GM13977 (cell line): ENCODE measurements at places on chromosomes 3 and 15.

- no peak for DNase-seq
These were observed 1.2 kb upstream of the UBP1 start for GRCh38 chr3:33441225-33441976.

DNA sequence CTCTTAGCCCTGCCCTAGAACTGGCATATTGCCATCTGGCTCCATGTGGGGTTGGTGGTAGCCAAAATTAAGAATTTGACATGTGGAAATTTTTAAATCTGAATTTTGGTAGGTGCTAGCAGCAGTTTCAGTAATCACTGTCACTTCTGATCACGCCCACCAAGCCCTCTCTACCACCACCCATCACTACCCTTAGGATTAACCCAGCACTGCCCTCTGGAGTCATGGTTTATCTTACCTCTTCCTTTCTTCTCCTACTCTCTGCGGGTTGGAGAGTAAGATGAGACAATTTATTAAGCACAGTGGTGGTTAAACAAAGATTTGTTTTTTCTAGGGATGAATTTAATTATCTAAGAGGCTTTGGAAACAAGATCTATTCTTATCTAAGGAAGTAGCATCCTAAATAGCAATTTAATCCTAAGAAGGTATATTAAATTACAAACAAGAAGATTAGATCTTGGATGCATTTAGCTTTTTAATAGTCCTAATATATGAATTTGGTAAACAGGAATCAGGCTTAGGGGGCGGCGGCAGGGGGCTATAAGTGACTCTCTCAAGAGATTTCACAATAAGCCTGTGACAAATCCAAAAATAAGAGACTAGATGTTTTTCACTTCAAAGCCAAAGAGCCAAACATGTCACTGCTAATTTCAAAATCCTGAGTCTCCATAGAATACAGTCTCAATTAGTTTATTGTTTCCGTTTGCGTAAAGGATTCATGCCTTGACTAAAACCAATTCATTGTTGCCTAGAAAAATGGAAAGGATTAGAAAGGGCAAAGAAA is 498.4 kb upstream of the UBE2E2 start:
- no peak for DNase-seq

- DNase-seq: peak; percentile 27
These were observed 7.7 kb upstream of the ONECUT1 start for GRCh38 chr15:52797625-52798501.

DNA sequence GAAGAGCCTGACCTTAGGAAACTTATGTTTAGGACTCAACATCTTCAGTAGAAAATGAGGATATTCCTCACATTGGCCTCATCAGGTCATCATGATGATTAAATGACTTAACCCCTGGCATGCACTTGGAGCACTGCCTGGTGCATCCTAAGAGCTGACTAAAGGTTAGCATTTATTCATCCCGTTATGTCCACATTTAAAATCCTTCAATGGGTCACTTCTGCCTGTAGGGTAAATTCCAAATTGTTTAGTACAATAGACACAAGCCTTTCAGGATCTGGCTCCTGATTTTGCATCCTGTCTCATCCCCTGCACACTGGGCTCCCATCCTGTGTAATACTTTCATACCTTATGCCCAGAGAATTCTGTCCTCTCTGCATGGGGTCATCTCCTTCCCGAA is 195.2 kb upstream of the MCTP2 start:
- no peak for DNase-seq

DNA sequence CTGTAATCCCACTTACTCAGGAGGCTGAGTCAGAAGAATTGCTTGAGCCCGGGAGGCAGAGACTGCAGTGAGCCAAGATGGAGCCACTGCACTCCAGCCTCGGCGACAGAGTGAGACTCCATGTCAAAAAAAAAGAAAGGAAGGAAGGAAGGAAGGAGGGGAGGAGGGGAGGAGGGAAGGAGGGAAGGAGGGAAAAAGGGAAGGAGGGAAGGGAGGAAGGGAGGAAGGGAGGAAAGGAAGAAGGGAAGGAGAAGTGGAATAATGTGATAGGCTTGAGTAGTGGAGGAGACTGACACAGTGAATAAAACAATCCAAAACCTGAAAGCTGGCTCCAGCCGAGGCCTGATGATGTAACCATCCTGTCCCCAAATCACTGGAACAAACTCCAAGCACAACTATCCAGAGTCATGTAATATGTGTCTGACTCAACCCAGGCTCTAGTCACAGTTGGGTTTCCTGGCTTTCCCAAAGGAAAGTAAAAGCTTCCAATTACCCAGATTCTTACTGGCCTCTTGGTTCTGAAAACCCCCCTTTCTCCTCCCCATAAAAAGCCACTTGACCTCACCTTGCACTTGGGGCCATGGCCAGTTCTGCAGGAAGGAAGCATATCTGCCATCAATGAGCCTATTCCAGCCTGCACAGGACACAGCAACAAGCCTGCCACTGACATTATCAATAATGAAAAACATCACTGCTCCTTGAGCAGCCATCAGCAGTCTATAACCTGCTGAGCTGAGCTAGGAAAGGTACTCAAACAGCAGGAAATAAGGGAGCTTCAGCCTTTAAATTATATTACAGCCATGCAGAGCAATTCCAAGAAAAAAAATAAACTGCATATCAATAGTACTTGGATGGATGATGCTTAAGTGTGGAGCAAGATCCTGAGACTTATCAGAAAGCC is 48.3 kb downstream of the MB21D2 start:
- no peak for DNase-seq

DNA sequence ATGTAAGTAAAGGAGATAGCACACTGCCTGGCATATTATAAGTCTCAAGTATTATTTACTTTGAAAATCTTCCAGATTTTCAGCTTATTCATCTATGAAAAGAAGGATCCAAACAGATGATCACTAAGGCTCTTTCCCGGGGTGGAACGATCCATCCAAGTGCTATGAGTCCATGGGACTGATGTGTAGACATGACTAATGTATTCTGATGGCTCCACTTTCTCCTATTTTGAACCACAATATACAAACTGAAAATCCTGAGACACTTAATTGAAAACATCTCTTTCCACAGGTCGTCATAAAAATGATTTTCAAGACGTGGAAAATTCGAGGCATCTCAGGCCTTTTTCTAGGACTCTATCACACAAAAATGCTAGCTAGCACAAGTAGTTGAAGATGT is 33.4 kb upstream of the CHRM5 start:
- no peak for DNase-seq

- DNase-seq: no peak
These were observed 64.4 kb downstream of the ATP13A5 start for GRCh38 chr3:193314161-193314560.

GRCh38 chr15:74121039-74121438 is 9.3 kb upstream of the ISLR2 start:
- no peak for DNase-seq

- DNase-seq: no peak
These were observed 60.6 kb downstream of the IL1RAP start for GRCh38 chr3:190574473-190574872.

GRCh38 chr3:5194341-5194740 is 6.8 kb downstream of the EDEM1 start:
- DNase-seq: no peak

GRCh38 chr3:140438736-140439470 is 239.0 kb upstream of the TRIM42 start:
- DNase-seq: no peak

GRCh38 chr3:2137651-2138050 is 39.0 kb downstream of the CNTN4 start:
- no peak for DNase-seq

- no peak for DNase-seq
These were observed 328.2 kb upstream of the LRRFIP2 start for GRCh38 chr3:37502621-37503020.

DNA sequence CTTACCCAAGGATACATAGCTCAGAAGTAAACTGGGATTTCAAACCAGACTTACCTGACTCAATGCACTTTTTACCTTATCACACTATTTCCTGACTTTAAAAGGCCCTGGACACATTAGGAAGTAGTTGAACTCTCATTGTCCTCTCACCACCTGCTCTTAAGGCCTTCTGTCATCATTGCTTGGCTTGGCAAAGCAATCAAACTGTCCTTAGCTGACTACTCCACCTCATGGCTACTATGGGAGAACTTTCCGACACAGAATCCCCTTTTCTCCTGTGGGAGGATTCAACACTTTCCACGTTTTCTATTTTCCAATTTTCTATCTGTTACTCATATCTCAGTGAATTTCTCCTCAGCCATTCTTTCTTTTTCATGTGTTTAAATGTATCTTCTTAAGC is 55.4 kb downstream of the ZNF148 start:
- DNase-seq: no peak

GRCh38 chr3:145681181-145681580 is 479.8 kb downstream of the PLOD2 start:
- DNase-seq: no peak

DNA sequence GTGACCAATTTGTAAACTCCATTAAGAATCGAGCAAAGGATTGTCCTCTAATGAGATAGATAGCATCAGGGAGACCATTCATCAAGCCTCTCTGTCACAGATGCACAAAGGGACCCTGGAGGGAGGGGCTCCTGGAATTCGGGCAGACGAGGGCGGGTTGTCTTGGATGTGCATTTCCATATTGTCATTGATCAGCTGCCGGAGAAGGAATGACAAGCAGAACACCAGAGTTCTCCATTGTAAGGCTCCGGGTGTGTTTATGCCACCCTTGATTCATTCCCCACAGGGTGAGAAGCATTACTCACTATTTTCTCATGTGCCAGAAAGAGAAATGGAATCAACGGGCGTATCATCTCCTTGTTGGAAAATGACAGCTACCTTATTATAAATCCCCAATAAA is 167.5 kb downstream of the EBLN2 start:
- no peak for DNase-seq

GRCh38 chr3:132549890-132550578 is 47.0 kb upstream of the ACKR4 start:
- DNase-seq: peak; percentile 17

GRCh38 chr15:55277116-55277564 is 12.5 kb downstream of the RAB27A start:
- peak; percentile 65 for DNase-seq

- DNase-seq: no peak
These were observed 198.6 kb upstream of the PLSCR5 start for GRCh38 chr3:146803745-146804144.

DNA sequence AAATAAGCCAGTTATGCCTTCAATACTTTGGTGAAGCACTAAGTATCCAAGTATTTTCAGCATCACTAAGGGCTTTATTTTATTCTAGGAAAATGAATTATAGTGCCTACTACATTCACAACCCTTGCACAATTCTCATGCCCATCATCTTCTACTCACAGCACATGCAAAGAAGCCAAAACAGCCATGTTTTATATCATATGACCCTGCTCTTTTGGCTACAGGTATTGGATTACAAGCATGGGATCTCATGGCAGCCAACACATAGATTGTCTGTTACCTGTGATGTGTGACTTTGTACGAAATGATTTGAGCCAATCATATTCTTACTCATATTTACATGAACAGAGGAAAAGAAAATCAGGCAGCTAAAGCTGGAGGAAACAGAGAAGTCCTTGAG is 38.6 kb downstream of the STT3B start:
- no peak for DNase-seq

- no peak for DNase-seq
These were observed 47.9 kb downstream of the ATP13A5 start for GRCh38 chr3:193330555-193331204.

- DNase-seq: no peak
These were observed 132.0 kb downstream of the EEFSEC start for GRCh38 chr3:128285042-128285966.

DNA sequence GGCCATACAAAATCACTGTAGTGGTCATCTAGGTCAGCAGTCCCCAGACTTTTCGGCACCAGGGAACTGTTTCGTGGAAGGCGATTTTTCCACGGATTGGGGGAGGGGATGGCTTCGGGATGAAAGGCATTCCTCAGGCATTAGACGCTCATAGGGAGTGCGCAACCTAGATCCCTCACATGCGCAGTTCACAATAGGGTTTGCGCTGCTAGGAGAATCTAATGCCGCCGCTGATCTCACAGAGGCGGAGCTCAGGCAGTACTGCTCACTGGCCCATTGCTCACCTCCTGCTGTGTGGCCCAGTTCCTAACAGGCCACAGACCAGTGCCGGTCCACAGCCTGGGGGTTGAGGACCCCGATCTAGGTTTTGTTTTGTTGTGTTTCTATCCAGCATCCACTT is 200.1 kb downstream of the SLC9A9 start:
- DNase-seq: no peak

- DNase-seq: no peak
These were observed 10.9 kb downstream of the KLF13 start for GRCh38 chr15:31337352-31338031.

DNA sequence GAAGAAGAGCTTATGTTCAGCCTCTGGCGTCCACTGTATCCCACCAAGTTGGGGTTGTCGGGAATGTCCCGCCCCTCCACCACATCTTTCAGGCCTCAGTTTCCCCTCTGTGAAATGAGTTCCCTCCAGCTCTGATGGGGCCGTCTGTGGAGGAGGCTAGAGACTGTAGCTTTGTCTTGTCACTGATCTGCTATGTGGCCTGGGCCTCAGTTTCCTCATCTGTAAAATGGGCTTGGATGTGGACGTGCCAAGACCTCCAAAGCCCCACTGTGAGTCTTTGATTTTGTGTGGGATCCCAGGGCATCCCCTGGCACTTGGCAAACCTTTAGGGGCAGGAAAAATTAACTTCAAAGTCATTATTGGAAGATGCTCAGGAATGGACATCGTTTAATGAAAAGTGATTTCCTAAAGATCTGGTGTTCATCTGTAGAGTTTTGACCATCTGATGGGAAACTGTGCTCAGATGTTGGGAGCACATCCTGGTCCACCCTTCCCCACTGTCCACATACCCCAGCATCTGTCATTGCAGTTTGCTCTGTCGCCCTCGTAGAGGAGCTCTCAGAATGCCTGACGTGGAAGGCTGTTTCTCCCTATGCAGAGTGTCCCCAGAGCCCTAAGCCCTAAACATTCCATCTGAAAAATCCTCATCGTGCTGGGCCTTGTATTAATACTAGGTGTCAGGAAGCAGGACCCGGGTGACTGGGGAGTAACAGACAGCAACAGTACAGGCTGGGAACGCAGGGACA is 28.5 kb downstream of the SLC6A6 start:
- no peak for DNase-seq

DNA sequence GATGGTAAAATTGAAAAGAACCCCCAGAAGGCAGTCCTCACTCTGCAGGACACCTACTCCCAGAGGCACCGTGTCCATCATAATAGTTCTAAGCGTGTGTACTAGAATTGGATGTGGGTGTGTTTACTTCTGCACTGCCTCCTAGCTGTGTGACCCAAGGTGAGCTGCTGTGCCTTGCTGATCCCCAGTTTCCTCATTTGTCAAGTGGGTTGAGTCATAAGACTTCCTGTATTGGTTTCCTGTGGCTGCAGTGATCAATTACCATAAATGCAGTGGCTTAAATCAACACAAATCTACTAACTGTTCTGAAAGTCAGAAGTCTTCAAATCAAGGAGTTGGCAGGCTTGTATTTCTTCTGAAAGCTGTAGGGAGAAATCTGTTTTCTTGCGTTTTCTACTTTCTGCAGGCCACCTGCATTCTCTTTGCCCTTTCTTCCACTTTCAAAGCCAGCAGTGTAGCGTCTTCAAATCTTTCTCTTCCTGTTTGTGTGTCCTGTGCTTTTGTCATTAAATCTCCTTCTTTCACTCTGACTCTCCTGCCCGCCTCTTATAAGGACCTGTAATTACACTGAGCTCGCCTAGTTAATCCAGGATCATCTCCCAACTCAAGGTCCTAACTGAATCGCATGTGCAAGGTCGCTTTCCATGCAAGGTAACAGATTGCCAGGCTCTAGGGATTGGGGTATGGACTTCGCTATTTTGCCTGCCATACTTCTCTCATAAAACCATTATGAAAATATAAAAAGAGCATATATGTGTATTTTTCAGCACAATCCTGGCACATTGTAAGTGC is 59.0 kb downstream of the RORA start:
- no peak for DNase-seq

- DNase-seq: peak; percentile 51
These were observed 33.7 kb downstream of the FLNB start for GRCh38 chr3:58041826-58042324.

- no peak for DNase-seq
These were observed 511.4 kb upstream of the ZNF385D start for GRCh38 chr3:22262386-22262785.
